ENCODE measurements at places on chromosomes 5 and 9. TPM values are rescaled to one million over a fixed set of nuclear protein-coding genes. Genes with fewer than 3 reads are reported as not detected.

PCDHA4 gene
- total RNA-seq = not detected

IRX2 gene
- total RNA-seq = 5.6 TPM

DNA sequence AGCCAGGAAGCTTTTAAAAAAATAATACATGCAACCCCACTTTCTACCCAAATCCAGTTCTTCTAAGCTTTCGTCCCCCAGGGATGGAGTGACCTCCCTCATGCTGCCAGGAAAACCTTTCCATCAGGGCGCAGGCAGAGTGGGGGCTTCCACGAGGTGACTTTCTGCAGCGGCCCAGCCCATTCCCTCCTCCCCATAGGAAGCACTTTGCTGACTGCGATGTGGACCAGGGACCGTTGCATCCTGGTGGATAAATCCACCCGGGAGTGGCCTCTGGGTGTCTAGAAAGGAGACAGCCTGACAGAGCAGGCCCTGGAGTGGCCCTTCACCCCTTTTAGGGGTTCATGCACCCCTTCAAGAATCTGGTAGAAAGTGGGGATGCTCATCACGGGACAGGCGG, 1.6 kb downstream of the QRFP start:
- DNase-seq = no peak

SLCO4C1 gene
- 0.08 TPM for total RNA-seq

ST8SIA4 gene
- total RNA-seq = 2.9 TPM

SNX24 gene
- total RNA-seq = 13.1 TPM

- DNase-seq = no peak
Measured at GRCh38 chr9:35738186-35738585, 5.7 kb downstream of the CREB3 start.
